ENCODE measurements at places on chromosomes 16 and 17. TPM values are rescaled to one million over a fixed set of nuclear protein-coding genes. Genes with fewer than 3 reads are reported as not detected.

- no peak overlapping the region for H3K4me3 ChIP-seq
- H3K36me3 ChIP-seq: peaks cover 20% of the 10 kb centered on the region
- no peak for DNase-seq
- H3K27ac ChIP-seq: peak overlapping the region; percentile 3
- H3K27me3 ChIP-seq: no peaks in the 10 kb centered on the region
Measured at GRCh38 chr17:21199856-21200255, 14.1 kb downstream of the TMEM11 start.

The KRT40 gene
- 0.16 TPM for total RNA-seq

- H3K27me3 ChIP-seq: no peaks in the 10 kb centered on the region
- no peaks in the 10 kb centered on the region for H3K4me1 ChIP-seq
- DNase-seq: no peak
- peaks cover 48% of the 10 kb centered on the region for H3K36me3 ChIP-seq
- no peak overlapping the region for H3K27ac ChIP-seq
- no peak overlapping the region for H3K4me3 ChIP-seq
Measured at GRCh38 chr16:69157196-69157595, 24.7 kb downstream of the UTP4 start.

- peak overlapping the region; percentile 70 for H3K4me3 ChIP-seq
- H3K36me3 ChIP-seq: no peaks in the 10 kb centered on the region
- H3K27ac ChIP-seq: peak overlapping the region; percentile 89
- DNase-seq: no peak
Measured at GRCh38 chr17:41666237-41666641, 22.4 kb upstream of the EIF1 start.

DNA sequence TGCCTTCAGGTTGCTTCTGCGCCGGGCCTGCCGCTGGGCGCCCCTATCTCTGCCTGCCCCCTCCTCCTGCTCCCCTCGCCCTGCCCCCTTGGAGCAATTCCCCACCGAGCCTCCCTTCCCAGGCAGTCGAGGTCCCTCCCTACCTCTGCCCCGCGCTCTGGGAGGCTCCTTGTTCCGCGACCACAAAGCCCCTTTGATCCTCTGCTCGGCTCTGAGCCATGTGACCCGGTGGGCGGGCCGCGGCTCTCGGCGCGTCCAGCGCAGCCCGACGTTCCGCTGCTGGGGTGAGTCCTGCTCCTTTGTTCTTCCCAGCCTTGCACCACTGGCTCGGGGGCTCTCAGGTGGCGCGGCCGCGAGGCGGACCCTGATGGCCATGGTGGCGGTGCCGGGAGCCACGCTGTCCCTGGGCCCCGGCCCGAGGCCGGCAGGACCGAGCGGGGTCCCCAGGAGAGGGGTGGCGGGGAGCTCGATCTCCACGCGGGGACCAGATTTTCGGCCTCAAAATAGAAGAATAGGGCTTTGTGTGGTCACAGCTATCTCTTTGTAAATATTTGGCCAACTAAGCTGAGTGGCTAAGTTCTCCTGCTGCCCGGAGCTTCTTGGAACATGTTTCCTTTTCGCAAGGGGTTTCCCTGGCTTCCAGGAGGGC, 310.6 kb downstream of the SEC14L1 start:
- peaks cover 73% of the 10 kb centered on the region for H3K4me1 ChIP-seq
- peak overlapping the region; percentile 99 for H3K4me3 ChIP-seq
- H3K27me3 ChIP-seq: no peaks in the 10 kb centered on the region
- peak overlapping the region; percentile 99 for H3K27ac ChIP-seq
- H3K36me3 ChIP-seq: peaks cover 3% of the 10 kb centered on the region

- no peak for DNase-seq
- H3K27me3 ChIP-seq: no peaks in the 10 kb centered on the region
- H3K4me3 ChIP-seq: no peak overlapping the region
- H3K4me1 ChIP-seq: no peaks in the 10 kb centered on the region
Measured at GRCh38 chr17:1473170-1473569, 17.1 kb upstream of the CRK start.

- no peak overlapping the region for H3K27ac ChIP-seq
- no peak for DNase-seq
- no peak overlapping the region for H3K4me3 ChIP-seq
- no peaks in the 10 kb centered on the region for H3K36me3 ChIP-seq
- peaks cover 32% of the 10 kb centered on the region for H3K27me3 ChIP-seq
Measured at GRCh38 chr17:43854498-43854897, 7.5 kb downstream of the CD300LG start.

The ITGB4 gene
- total RNA-seq: 112 TPM

GRCh38 chr16:4257646-4258556, 14.9 kb downstream of the TFAP4 start:
- no peak overlapping the region for H3K27ac ChIP-seq
- peaks cover 20% of the 10 kb centered on the region for H3K36me3 ChIP-seq
- DNase-seq: no peak
- H3K27me3 ChIP-seq: no peaks in the 10 kb centered on the region
- H3K4me1 ChIP-seq: peaks cover 10% of the 10 kb centered on the region

The MTSS2 gene
- 100 TPM for total RNA-seq

DNA sequence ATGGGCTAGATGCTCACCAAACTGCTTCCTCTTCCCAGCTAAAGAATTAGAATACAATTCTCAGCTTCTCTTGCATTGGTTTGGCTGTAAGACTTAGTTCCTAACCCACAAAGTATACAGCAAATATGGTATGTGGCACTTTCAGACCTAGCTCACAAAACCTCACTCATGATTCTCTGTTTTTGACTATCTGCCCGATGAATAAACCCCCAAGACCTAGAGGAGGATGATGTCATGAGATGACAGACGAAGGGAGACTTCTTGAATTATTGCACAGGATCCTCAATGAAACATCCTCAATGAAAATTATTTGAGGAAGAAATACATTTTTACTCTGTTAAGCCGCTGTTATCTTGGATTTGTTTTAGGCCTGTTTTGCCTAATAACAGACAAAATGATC, 14.3 kb downstream of the CNOT1 start:
- DNase-seq: no peak
- H3K4me1 ChIP-seq: peaks cover 4% of the 10 kb centered on the region
- no peak overlapping the region for H3K4me3 ChIP-seq
- peaks cover 15% of the 10 kb centered on the region for H3K36me3 ChIP-seq
- no peaks in the 10 kb centered on the region for H3K27me3 ChIP-seq
- H3K27ac ChIP-seq: peak overlapping the region; percentile 25

DNA sequence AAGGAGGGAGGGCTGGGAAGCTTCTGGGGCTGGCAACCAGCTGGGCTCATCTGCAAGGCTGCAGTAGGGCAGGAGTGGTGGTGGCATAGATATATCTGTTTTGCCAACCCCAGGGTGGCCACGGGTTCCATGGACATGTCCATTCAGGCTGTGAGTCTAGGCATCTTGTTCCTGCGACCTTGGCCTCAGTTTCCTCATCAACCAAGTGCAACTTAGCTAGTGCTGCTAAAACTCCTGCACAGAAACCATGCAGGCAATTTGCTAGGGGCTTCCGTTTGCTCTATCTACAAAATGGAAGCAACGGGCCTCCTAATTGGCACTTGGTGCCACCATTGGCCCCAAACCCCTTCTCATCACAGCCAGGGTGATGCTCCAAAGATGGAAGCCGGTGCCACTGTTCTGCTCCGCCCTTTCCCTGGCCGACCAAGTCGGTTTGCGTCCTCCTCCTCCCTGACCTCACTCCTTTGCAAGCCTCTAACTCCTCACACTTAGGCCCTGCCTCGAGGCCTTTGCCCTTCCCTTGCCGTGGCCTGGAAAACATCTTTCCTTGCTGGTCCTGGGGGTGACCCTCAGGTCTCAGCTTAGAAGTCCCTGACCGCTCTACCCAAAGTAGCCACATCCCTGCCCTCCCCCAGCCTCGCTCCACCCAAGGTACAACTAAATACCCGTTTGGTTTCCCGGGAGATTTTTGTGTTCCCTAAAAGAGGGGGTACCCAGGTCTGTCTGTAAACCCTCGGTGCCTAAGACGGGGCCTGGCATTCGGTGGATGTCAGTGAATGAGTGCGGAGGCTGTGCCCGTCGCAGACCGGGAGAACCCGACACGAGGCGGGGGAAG, 1.2 kb downstream of the SREBF1 start:
- H3K27me3 ChIP-seq: no peaks in the 10 kb centered on the region
- peaks cover 4% of the 10 kb centered on the region for H3K36me3 ChIP-seq
- peak overlapping the region; percentile 97 for H3K27ac ChIP-seq

DNA sequence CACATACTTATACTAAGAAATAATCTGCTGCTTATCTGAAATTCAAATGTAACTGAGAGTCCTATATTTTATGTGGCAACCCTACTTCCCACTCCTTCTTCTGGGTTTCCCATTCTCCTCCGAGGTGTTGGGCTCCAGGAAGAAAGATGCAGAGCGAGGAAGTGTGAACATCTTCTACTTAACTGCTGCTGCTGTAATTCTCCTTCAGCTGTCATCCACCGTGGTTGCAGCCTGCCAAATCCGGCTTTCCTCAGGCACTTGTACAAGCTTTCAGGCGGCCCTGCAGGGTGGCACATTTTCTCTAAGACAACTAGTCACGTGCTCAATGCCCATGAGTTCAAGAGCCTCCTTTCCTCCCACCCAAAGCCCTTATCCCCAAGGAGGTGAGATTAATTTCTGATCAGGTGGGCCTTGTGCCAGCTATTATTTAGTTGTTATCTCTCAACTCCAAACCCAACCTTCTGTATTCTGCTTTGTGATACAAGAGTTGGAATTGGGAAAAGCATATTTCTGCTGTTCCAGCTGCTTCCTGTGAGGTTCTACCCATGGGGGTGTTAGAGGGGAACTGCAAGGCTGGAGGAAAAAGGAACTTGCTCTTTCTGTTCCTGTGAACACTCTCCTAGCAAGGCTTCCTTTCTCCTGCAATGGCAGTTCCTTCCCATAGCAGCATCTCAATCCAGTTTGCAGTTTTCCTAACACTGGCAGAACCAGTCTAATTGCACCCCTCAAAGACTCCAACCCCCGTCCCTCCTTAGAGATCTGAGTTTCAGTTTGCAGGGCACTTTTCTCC, 67.6 kb upstream of the RBBP6 start:
- no peak overlapping the region for H3K27ac ChIP-seq
- no peaks in the 10 kb centered on the region for H3K36me3 ChIP-seq
- DNase-seq: no peak
- peaks cover 14% of the 10 kb centered on the region for H3K27me3 ChIP-seq

- DNase-seq: no peak
- H3K4me3 ChIP-seq: no peak overlapping the region
- H3K4me1 ChIP-seq: peaks cover 30% of the 10 kb centered on the region
- H3K27me3 ChIP-seq: no peaks in the 10 kb centered on the region
- H3K27ac ChIP-seq: peak overlapping the region; percentile 3
Measured at GRCh38 chr17:77366558-77367245, 225.9 kb downstream of the SEC14L1 start.

The CES4A gene
- total RNA-seq: 19.6 TPM

GRCh38 chr16:66774981-66775380, 23.6 kb upstream of the DYNC1LI2 start:
- no peaks in the 10 kb centered on the region for H3K27me3 ChIP-seq
- no peak overlapping the region for H3K27ac ChIP-seq
- DNase-seq: no peak
- H3K4me1 ChIP-seq: peaks cover 8% of the 10 kb centered on the region

- peaks cover 13% of the 10 kb centered on the region for H3K4me1 ChIP-seq
- H3K36me3 ChIP-seq: peaks cover 1% of the 10 kb centered on the region
- DNase-seq: no peak
- no peak overlapping the region for H3K4me3 ChIP-seq
- H3K27me3 ChIP-seq: no peaks in the 10 kb centered on the region
Measured at GRCh38 chr17:17057057-17057551, 14.8 kb downstream of the MPRIP start.

The KRT28 gene
- not detected for total RNA-seq

GRCh38 chr17:28959471-28959871, 8.2 kb upstream of the PHF12 start:
- H3K4me3 ChIP-seq: no peak overlapping the region
- peaks cover 21% of the 10 kb centered on the region for H3K27me3 ChIP-seq
- no peak overlapping the region for H3K27ac ChIP-seq
- no peak for DNase-seq
- H3K4me1 ChIP-seq: no peaks in the 10 kb centered on the region
- no peaks in the 10 kb centered on the region for H3K36me3 ChIP-seq

The GNAO1 gene
- 2.2 TPM for total RNA-seq

DNA sequence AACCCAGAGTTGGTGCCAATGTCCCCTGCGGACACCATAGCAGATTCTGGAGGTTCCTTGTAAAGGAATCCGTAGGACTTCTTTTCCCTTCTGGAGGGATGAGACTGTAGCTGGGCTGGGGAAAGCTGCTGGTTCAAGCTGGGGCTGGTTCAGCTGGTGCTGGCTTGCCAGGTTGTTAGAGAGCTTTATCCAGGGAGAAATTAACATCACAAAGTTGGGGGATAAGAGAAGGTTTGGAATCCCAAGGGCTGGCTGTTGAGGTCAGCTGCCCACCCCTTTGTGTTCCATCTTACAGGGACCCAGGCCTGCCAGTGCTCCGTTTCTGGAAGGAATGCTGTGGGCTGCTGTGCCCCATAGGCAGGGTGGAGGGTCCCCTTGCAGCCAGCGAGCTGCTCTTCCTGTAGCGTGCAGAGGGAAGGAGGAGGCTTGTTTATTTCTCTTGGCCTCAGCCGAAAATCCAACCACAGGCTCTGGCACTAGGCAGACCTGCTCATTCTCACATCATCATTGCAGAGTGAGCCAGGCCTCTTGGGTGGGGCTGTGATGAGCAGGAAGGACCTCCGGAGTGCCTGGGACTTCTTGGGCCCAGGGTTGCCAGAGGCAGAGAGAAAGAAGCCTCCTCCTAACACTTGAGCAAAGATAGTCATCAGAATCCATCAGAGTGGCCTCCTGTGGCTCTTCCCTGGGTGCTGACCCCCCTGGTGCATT, 251.1 kb downstream of the SEC14L1 start:
- no peak for DNase-seq
- H3K27ac ChIP-seq: peak overlapping the region; percentile 83
- peaks cover 58% of the 10 kb centered on the region for H3K4me1 ChIP-seq
- no peak overlapping the region for H3K4me3 ChIP-seq
- H3K27me3 ChIP-seq: no peaks in the 10 kb centered on the region

- DNase-seq: no peak
- H3K27ac ChIP-seq: no peak overlapping the region
- peak overlapping the region; percentile 34 for H3K4me3 ChIP-seq
- peaks cover 79% of the 10 kb centered on the region for H3K27me3 ChIP-seq
- H3K36me3 ChIP-seq: no peaks in the 10 kb centered on the region
Measured at GRCh38 chr16:31331141-31331764, 23.7 kb upstream of the ITGAX start.

The HYDIN gene
- total RNA-seq: 1.2 TPM

GRCh38 chr17:2033153-2033552, 3.2 kb downstream of the DPH1 start:
- H3K27me3 ChIP-seq: peaks cover 9% of the 10 kb centered on the region
- DNase-seq: no peak
- H3K27ac ChIP-seq: no peak overlapping the region
- H3K4me1 ChIP-seq: peaks cover 13% of the 10 kb centered on the region

DNA sequence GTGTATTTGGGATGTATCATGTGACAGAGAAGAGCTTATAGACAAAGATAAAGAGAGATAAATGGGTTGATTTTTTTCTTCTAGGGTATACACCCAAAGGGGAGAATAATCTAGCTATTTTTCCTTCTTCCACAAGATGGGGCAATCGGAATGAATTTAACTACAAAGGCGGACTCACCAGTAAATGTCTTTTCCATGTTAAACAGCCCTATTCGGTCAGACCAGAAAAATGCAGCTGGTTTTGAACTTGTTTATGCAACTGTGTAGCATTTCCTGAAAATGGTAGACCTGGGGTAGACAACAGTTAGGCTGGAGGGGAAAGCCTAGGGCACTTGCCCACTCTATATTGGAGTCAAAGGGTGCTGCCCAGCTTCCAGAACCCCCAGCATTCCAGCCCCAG, 477.1 kb downstream of the TOX3 start:
- H3K4me3 ChIP-seq: no peak overlapping the region
- DNase-seq: no peak
- H3K27me3 ChIP-seq: peaks cover 15% of the 10 kb centered on the region
- no peaks in the 10 kb centered on the region for H3K4me1 ChIP-seq

The C16orf95 gene
- total RNA-seq: 4.5 TPM

The IFT20 gene
- total RNA-seq: 39.8 TPM

The USP43 gene
- 9.7 TPM for total RNA-seq

- H3K4me1 ChIP-seq: peaks cover 59% of the 10 kb centered on the region
- no peak for DNase-seq
- peaks cover 12% of the 10 kb centered on the region for H3K36me3 ChIP-seq
- H3K27ac ChIP-seq: peak overlapping the region; percentile 86
Measured at GRCh38 chr16:14095883-14096551, 24.9 kb downstream of the MRTFB start.

Data from mesothelial cell of epicardium (in vitro differentiated cells).